Smooth muscle cell of the pulmonary artery (primary cell): ENCODE measurements at places on chromosomes 3 and 15. TPM values are rescaled to one million over a fixed set of nuclear protein-coding genes. Genes with fewer than 3 reads are reported as not detected.

Gene ALDH1L1
- total RNA-seq, result 0.07 and 0.96 TPM in 2 replicates

Gene CLSTN2
- 0.33 and 1.6 TPM in 2 replicates for total RNA-seq

Gene PFKFB4
- total RNA-seq, result 59.8 and 62.5 TPM in 2 replicates

Gene C3orf38
- total RNA-seq, result 19.0 and 26.7 TPM in 2 replicates

Gene SPTBN5
- total RNA-seq, result 0.20 and 0.36 TPM in 2 replicates

Gene ANKUB1
- total RNA-seq, result not detected in 2 replicates

Gene MITF
- 4.9 and 12.6 TPM in 2 replicates for total RNA-seq
